Testis (tissue), 5 donors: ENCODE measurements at places on chromosomes 1 and 21. TPM values are rescaled to one million over a fixed set of nuclear protein-coding genes. Genes with fewer than 3 reads are reported as not detected.

The F13B gene
- 0.31 TPM for total RNA-seq

The DEDD gene
- 53.8 TPM for total RNA-seq

The CASQ1 gene
- 3.4 TPM for total RNA-seq

The GPR161 gene
- 6.1 TPM for total RNA-seq

GRCh38 chr1:237492359-237492758 lies 398.4 kb downstream of the ZP4 start:
- no peak for DNase-seq
- H3K27ac ChIP-seq = no peak overlapping the region
- no peak overlapping the region for H3K4me3 ChIP-seq
- no peaks in the 10 kb centered on the region for H3K27me3 ChIP-seq

DNA sequence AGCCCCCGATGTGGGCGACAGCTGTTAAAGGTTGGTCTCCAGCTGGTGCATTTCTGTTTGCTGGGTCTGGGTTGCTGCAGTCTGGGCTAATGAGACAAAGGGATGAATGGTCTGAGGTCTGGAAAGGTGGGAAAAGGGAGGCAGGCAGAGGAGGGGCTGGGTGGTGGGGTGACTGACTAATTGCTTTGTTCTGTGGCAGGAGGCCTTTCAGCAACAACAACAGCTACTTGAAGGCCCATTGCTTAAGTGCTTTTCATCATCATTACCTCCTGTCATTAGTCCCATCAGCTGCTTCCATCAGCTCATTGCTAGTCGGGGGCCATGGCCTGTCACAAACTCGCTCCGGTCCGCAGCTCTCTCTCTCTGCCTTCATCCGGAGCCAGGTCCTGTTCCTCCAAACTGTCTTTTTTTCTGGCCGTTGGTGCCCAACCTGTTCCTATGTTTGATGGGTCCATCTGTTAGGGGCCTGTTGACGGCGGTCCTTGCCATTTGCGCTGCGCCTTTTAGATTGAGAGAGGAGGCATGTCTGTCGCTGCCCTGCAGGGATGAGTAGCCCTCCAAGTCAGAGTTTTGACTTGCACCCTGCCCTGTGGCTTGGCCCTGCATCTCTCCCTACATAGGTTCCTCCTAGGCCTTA lies 105.6 kb upstream of the PLXNA2 start:
- DNase-seq = no peak
- H3K4me3 ChIP-seq = no peak overlapping the region
- no peaks in the 10 kb centered on the region for H3K27me3 ChIP-seq

DNA sequence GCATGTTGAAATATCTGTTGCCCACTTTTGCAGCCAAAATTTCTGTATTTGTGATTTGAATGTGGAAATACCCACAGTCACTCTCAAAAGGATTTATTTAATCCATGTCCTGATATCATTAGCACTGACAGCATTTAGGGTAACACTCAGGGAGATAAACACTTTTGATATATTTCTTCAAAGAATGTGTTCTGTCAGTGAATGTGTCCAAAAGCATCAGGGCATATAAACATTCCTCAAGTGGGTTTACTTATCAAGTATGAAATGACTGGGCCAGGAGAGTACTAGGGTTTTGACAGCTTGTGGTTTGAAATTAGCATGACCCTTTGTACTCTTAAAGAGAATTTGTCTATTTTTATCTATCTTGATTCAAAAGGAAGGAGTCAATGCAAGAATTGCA lies 1302.1 kb upstream of the ADGRL2 start:
- no peaks in the 10 kb centered on the region for H3K4me1 ChIP-seq
- no peak overlapping the region for H3K27ac ChIP-seq
- H3K36me3 ChIP-seq = no peaks in the 10 kb centered on the region
- no peaks in the 10 kb centered on the region for H3K27me3 ChIP-seq
- no peak overlapping the region for H3K4me3 ChIP-seq
- no peak for DNase-seq

DNA sequence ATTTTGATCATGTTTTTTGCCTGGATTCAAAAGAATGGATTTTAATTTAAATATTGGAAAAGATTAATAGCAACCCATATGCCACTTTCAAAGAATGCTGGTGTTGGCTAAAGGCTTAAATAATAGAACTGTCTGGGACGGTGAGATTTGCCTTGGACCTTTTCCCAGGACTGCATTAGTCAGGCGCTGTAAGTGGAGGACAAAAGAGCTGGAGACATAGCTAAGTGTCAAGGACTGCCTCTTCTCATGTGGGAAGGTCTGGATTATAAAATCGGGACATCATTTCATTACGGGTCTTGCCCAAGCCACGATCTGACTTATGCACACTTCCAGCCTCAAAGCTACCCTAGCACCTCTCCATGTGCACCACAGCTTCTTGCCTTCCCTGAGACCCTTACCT lies 458.5 kb upstream of the DEPDC1 start:
- no peak overlapping the region for H3K27ac ChIP-seq
- no peak overlapping the region for H3K4me3 ChIP-seq
- no peaks in the 10 kb centered on the region for H3K36me3 ChIP-seq
- H3K4me1 ChIP-seq = no peaks in the 10 kb centered on the region
- DNase-seq = no peak

DNA sequence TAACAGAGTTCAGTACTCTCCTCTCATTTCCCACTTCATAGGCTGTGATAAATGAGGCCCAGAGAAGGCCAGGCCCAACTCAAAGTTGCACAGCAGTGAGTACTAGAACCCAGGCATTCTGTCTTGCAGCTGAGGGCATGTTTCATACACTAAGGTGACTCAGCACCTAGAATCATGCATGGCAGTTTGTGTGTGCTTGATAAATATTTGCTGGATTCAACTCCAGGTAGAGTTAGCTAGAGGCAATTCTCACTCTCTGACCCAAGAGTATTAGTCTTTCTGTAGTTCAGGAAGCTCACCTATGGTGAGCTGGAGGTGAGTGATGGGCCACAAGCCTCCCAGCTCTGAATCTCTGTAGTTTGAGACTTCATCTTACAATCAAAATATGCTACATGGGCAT lies 10.7 kb downstream of the NKAIN1 start:
- no peaks in the 10 kb centered on the region for H3K27me3 ChIP-seq
- H3K4me3 ChIP-seq = no peak overlapping the region
- no peak overlapping the region for H3K27ac ChIP-seq
- no peaks in the 10 kb centered on the region for H3K4me1 ChIP-seq
- no peaks in the 10 kb centered on the region for H3K36me3 ChIP-seq
- no peak for DNase-seq
